C1 segment of cervical spinal cord (tissue), 14 donors: ENCODE measurements at places on chromosomes 16 and 17.
A peak's percentile ranks its signal among the peaks of the same experiment; 100 is the strongest.

GRCh38 chr17:58577696-58578095 lies 63.3 kb upstream of the MTMR4 start:
- no peak for DNase-seq

- DNase-seq, result no peak
These were observed 786.1 kb downstream of the KCNJ2 start for GRCh38 chr17:70955441-70955840.

- peak; percentile 82 for DNase-seq
These were observed 192.2 kb upstream of the WSCD1 start for GRCh38 chr17:5877948-5878347.

DNA sequence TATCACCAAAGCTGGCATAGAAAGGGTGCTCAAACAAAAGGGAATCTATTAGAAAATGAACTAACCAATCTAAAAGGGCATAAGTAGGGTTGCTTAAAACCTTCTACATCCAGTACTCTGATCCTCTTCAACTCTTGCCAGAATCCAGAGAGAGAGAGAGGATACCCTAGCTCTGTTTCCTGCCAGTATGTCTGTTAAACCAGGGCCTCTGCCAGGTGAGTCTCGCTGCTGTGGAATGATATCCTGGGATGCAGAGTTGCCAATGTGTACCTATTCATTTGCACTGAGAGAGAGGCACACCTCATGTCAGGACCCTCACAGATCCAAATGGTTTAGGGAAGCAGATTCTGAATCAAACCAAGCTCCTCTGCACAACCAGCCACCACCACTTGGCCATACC lies 79.8 kb upstream of the DYNLRB2 start:
- DNase-seq, result no peak

- no peak for DNase-seq
These were observed 249.2 kb upstream of the GSE1 start for GRCh38 chr16:85363881-85364280.

DNA sequence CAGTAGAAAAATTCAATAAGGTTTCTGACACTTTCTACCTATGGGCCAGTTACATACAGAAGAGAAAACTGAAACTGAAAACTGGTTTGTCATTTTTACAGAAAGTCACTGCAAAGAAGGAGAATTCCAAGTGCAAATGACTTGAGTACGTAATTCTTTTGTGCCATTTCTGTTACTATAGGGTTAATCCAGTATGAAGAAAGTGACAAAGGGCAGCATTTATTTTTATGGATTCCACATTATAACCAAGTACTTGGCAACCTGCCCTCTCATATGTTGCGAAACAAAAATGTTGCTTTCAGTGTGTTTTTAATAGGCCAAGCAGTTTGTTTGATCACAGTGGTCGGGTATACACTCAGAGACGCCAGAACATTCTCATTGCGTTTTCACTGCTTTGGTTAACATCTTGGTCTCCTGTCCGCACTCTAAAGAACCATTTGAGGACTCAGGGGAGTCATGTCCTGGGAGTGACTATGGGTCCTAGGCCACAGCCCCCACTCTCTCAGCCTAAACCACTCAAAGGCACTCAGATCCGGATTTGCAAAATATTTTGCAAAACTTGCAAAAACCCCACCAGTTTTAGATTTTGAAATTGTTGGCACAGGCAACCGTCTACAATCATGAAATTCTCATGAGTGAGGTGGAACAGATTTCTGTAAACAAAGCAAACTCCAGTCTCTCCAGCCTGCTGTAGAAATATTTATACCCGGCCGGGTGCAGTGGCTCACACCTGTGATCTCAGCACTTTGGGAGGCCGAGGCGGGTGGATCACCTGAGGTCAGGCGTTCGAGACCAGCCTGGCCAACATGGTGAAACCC lies 15.4 kb upstream of the HELZ start:
- no peak for DNase-seq

DNA sequence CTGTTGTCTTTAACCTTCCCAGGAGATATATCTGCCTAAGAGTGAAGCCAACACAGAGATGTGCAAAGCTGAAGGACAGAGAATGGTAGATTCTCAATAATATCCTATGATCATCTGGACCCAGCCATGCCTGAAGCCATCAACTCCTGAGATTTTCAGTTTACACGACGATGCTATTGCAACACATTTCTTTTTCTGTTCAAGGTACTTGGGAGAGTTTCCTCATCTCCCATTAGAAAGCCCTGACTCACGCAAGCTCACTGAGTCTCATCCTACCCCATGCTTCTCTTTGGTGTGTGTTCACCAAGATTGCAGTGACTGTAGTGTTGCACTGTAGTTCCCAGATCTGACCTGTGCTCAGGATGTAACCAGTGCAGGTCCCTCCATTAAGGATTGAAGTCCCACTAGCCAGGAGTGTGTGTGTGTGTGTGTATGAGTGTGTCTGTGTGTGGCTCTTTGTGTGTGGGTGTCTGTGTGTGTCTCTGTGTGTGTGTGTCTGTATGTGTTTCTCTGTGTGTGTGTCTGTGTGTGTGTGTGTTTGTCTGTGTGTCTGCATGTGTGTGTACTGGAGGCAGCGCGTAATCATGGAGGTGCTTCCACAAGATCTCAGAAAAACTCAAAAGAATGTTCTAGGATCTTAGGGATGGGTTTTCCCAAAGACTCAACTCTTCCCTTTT lies 15.5 kb downstream of the CES1 start:
- no peak for DNase-seq

- no peak for DNase-seq
These were observed 1.8 kb upstream of the CBX1 start for GRCh38 chr17:48102798-48103715.

- DNase-seq, result no peak
These were observed 979 bp downstream of the ABHD15 start for GRCh38 chr17:29565643-29566472.

- no peak for DNase-seq
These were observed 206.0 kb upstream of the CHMP6 start for GRCh38 chr17:80785477-80786178.

DNA sequence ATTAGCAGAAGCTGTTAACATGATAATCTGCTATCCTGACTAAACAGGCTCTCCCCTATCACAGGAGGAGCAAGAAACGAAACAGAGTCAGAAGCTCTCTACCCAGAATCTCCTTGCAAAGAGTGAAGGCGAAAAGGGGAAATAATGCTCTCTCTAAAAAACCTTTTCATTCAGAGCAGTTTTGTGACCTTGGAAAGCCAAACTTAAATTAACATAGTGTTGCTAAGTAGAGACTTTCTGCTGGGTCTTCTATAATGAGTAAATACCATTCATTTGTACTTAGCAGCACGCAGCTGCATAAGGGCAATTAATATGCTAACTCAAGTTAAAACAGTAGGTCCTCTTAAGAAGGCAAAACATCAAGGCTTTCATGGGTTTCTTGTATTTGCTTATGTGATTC lies 101.7 kb upstream of the GPR139 start:
- DNase-seq, result no peak

DNA sequence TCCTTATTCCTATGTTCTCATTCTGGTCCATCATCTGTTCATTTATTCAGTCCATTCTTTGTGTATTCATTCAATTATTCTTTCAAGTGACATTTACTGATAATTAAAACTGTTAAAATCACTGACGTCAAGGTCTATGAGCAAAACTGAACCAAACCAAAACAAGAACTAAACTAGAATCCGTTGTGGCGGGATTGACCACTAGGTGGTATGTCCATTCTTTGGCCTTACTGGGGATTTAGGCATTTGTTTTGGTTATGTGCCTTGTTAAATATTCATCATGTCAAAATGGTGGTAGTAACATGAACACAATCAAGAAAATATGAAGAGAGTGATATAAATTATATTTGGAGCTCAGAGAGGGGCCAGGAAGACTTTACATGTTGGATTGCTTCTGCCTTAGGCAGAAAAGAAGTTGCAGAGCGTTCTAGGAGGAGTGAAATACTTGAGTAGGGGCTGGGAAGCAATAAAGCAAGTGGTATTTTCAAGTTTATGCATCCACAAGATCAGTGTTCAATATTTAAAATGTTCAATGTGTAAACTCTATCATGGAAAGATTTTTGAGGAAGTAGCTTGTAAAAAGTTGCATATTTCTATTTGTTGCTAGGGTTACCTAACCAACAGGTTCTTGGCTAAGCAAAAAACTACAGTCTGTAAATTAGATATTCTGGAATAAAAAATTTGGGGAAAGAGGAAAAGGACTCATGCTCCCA lies 129.0 kb downstream of the CDH13 start:
- DNase-seq, result no peak

GRCh38 chr17:59493867-59494266 lies 71.5 kb upstream of the DHX40 start:
- no peak for DNase-seq

- DNase-seq, result peak; percentile 10
These were observed 122.6 kb downstream of the SOCS1 start for GRCh38 chr16:11133344-11133943.

- no peak for DNase-seq
These were observed 159.1 kb downstream of the WWOX start for GRCh38 chr16:78258375-78259065.

DNA sequence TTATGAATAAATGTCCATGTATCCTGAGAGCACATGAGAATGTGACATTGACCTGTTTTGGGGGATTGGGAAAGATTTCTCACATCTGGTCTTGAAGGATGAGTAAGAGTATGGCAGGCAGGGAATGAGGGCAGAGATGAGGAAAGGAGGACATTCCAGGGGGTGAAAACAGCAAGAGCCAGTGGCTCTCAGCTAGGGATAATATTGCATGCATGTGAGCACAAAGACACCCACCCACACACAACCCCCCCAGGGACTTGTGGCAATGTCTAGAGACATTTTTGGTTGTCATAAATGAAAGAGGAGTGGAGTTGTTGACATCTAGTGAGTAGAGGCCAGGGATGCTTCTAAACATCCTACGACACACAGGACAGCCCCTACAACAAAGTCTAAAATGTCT lies 6.0 kb downstream of the MYO1D start:
- DNase-seq, result no peak

GRCh38 chr17:17738901-17739300 lies 57.6 kb downstream of the RAI1 start:
- peak; percentile 37 for DNase-seq

DNA sequence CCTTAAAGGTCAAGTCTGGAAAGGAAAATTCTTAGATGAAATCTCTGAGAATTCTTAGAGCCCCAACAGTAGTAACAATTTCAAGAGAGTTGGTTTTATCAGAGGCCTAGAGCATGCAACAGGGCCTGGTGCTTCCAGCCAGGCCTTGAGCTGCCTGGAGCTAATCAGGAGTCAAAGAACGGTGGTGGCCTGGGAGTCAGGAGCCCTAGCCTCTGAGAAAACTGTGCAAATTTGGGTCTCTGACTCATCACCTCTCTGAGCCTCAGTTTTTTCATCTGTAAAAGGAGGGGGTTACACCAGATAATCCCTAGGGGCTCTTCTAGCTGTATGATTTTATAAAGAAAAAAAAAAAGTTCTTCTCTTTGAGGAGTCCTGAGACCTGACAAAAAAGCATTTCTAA lies 227.3 kb upstream of the RPL38 start:
- DNase-seq, result no peak

DNA sequence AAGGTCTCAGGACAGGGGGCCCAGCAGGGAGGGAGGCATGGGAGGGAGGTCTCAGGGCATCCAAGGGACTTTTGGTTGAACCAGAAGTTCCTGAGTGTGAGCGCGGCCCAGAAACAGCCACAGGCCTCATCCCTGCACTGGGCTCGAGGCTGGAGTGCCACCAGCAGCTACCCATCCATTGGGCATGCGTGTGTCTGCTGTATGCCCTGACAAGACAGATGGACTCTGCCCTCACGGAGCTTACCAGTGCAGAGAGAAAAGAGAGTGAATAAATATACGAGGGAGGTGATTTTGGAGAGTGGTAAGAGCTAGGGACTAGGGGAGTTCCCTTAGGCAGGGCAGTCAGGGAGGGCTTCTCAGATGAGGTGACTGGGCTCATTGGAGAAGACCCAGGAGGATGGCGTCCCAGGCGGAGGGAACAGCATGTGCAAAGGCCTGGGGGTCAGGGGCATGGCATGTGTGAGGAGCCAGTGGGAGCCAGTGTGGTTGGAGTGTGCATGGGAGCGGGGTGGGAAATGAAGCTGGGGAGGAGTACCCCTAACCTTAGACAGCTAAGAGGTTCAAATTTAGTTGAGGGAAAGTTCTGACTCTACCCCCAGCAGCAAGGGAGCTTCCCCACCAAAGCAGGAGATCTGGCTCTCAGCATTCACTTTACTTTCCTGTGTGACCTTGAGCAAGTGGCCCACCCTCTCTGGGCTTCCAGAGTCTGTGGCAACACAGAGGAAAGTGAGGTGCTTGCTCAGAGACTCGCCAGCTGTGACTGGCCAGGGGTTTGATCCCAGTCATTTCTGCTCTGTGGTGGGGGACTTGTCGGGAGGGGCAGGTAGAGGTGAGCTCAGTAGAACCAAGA lies 74.7 kb downstream of the SREBF1 start:
- DNase-seq, result no peak

DNA sequence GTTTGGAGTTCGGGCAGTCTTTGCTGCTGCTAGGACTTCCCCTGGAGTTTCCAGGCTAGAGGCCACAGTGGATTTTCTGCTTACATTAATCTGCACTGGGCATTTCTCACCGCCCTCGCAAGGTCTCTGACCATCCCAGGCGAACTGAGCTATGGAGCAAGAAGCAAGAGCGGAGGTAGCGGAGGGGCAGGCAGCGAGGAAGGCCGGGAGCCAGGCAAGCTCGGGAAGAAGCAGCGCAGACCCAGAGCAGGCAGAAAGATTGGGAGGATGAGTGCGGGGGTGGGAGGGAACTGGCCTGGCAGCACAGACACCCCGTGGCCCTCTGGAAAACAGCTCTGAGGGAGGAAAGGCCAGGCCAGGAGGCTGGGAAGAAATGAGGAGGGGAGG lies 3.8 kb downstream of the COTL1 start:
- DNase-seq, result no peak

- no peak for DNase-seq
These were observed 6.1 kb downstream of the CEP112 start for GRCh38 chr17:66185862-66186261.

DNA sequence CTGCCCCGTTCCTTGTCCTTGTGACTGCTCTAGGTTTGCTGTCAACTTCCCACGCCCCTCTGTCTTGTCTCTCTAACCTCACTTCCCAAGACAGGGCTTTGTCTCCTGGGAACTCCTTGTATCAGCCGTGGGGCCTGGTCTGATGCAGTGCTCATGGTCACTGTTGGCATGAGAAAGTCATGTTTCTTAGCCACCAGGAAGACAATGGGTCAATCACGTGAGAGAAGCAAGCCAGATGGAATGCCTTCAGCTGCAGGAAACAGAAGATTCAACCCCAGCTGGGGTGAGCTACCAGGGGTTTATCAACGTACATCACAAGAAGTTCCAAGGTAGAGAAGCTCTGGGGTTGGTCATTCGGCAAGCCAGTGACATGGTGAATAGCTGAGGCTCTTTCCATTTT lies 116.6 kb downstream of the IRF8 start:
- DNase-seq, result no peak

DNA sequence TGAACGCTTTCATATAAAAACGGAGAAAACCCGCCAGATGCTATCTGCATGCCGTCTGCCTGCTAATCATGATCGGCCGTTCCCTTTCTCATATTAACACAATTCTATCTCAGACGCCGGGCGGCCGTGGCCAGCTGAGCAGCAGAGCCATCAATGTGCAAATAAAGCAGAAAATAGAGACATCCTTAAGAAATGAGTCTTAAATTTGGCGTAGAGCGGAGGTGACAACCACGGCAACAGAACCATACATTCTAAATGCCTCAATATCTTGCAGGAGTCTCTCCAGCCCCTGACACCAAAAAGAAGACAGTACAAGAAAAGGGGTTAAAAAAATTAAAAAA lies 2.7 kb upstream of the IRX5 start:
- DNase-seq, result no peak
